ENCODE measurements at places on chromosomes 1 and 21.

DNA sequence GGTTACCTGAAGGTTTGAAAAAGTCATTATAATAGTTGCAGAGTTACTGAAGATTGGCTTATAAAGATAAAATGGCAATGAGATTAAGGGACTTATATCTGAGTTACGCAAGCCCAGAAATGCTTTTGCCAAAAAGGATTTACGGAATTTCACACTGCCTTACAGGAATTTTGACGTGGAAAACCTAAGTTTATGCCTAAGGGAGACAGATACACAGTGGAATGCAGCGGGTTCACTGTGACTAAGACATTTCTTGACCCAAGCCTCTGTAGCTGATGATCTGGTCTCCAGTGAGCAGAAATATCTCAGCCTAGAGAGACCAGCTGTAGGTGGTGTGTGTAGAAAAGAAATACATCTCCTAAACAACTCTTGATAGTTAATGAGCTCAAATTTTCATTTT lies 10.1 kb upstream of the EXO1 start:
- DNase-seq = peak; percentile 93

GRCh38 chr1:179141592-179142251 lies 59.9 kb downstream of the TOR3A start:
- DNase-seq = peak; percentile 73

DNA sequence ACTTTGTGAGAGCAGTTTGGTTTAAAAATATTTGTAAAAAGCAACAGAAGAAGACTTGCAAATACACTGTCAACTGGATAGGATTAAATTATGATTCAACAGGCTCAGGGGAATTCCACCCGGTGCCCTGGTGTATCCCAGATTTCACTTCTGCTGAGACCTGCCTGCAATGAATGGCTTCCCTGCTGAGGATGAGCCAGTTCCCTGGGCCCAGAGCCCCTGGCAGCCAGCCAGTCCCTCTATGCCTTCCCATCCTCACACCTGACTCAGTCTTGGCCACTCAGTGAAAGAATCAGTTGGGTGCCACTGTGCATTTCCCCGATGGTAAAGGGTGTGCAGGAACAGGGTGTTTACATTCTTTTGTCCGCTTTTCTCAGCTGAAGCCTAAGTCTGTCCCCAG lies 64.4 kb downstream of the KCTD3 start:
- peak; percentile 32 for DNase-seq

- no peak for DNase-seq
Measured at GRCh38 chr1:170590921-170591705, 59.1 kb downstream of the GORAB start.

DNA sequence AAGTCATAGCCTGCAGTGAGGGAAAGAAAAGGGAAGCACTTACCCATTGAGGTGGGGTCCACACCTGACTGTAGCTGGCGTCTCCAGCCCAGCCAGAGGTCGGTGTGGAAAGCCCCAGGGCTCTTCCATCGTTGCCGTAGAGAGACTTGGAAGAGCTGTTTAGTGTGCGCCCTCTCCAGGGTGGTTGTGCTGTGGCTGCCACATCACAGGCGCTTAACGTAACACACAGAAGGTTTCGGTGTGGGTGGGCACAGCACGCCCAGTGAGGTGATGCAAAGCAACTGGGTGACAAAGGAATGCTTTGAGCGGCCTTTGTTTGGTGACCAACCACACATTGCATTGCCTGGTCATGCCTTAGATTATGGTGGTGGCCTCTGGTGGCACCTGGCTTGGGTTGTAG lies 36.8 kb upstream of the KIF1B start:
- DNase-seq = no peak

DNA sequence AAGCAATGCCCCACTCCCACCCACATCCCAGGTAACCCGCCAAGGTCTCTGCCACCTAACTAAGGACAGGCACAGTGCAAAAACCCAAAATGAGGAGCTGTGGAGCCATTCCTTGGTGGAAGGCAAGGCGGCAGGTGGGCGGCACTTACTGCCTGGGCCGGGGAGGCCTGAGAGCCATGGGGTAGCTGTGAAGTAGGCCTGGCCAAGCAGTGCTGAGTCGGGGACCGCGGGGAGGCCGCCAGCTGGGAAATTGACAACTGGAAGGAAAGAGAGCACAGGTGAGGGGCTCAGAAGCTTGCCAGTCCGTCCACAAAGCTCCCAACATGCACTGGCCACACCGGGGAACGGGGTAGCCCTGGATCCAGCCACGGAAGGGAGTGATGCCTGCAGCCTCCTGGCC lies 85.3 kb downstream of the NPHP4 start:
- no peak for DNase-seq

DNA sequence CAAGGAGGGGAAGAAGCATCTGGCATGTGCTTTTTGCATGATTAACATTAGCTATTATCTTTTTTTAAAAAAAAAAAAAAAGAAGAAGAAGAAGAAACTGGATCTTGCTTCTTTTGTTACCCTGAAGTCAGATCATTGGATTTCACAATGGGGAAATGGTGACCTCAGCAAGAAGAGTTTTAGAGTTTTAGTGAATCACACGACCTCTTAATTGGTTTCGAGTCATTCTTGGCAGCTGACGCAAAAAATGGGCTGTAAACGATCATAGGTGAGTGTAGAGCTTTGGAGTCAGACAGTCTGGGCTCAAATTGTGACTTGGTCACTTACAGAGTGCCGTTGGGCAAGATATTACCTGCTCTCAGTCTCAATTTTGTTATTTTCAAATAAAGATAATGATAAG lies 33.3 kb upstream of the PGBD5 start:
- no peak for DNase-seq
